Activated CD4-positive, alpha-beta T cell treated with anti-CD3 and anti-CD28 coated beads, Interleukin-2, amount 50 U/mL, for 48 hours (primary cell): ENCODE measurements at places on chromosomes 7 and 10.

DNA sequence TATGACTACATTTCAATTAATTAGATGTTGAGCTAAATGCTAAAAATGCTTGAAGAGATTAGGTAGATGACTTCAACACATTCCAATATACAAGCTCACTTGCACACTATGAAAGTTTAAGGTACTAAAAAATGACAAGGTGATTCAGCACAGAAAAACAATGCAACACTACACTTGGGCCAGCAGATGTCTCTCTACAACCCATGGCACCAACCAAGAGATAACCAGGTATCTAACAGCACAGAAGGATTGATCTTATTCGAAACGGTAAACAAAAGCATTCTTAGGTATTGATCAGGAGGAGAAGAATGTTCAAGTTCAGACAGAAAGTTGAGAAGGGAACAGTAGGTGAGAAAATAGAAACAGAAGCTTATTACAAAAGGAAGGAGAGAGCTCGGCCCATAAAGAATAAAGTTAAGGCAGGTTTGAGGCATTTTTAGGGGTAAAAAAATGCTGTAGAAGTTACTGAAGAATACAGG is 248.2 kb upstream of the KLF14 start:
- no peak for DNase-seq

DNA sequence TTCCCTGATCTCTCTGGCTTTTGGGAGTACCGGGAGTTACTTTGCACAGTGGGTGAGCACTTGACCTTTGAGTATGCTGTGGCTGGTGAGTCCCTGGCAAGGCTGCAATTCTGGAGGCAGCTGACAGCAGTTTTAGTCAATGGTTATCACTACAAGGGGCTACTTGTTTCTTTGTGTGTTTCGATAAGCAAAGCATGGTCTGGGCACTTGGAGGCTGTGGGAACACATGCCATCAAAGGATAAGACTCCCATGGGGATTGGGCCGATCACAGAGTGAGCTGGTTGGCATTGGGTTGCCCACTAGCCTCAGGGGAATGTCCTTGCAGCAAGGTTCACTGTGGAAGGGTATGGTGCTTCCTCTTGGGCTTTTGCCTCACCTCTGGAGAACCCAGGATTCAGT is 208.2 kb downstream of the SNX13 start:
- DNase-seq: no peak

DNA sequence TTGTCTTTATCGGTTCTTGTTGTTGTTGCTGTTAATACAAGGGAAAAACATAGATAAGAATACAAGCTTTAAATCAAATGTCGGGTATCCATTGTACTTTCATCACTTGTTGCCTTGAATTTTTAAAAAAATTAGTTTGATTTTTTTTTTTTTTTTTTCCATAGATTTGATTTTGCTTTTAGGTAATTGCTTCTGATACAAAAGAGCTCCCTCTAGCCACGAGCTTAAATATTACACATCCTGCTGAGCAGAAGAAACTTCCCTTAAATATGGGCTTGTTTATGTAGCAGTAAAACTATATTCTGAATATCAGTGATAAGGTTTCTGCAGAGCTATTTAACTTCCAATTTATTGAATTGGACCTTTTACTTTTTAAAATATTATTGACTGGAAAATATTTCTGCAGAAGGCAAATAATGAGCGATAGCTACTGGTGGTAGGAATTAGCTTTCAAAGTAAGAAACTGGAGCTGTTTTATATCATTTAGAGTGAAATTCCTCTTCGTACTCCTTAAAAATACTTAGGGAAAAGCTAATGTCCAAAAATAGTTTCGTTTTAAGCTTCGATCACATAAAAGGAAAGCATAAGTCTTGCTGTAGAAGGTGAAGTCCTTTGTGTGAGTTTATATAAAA is 216.9 kb downstream of the POLR1F start:
- DNase-seq: no peak

GRCh38 chr7:74185016-74185415 is 10.9 kb downstream of the EIF4H start:
- DNase-seq: no peak

DNA sequence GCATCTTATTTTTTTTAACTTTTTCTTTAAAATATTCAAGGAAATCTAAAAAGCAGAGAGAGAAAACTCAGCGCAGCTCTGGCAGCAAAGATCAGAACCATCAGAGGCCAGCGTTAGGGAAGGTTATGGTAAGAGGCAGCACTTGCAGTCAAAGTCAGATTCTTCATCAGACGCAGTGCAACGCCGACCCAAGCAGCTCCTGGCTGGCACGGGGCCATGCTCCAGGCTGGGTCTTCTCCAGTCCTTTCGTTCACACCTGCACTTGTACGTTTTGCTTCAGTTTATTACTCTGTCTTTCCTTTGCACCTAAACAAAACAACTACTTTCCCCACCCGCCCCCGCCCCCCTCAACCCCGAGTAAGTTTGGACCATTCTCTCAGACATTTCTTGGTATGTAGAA is 43.1 kb upstream of the SEC61G start:
- no peak for DNase-seq

GRCh38 chr7:20199015-20199737 is 18.0 kb downstream of the MACC1 start:
- no peak for DNase-seq

DNA sequence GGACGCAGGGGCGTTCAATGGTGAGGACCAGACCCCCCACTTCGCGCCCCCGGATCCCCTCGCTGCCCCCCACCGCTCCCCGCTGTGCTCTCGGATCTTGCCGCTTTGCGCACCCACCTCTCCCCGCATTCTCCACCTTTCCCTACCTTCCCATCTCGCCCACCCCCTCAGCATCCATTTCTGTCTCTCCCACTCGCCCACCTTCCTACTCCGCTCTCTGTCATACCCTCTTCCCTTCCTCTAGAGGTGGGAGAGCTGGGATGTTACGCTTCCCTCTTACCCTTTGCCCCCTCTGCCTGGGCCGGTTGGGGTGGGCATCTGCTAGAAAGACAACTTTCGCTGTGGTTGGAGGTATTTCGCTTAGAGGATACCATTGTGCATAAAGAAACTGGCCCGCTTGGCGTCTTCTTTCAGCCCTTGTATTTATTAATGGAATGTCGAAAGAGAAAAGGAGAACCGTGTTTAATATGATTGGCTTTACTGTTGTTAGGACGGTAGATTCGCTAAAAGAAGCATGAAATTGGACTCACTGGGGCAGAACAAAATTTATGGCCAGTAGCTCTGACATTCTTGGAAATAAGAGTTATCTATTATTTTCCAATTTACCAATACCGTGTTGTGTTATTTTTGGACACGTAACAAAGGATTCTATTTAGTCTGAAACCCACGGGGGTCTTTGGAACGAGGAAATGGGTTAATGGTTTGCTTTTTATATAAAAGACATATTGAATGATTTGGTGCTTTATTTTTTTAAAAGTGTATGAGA is 873 bp downstream of the PRKAR2B start:
- no peak for DNase-seq

DNA sequence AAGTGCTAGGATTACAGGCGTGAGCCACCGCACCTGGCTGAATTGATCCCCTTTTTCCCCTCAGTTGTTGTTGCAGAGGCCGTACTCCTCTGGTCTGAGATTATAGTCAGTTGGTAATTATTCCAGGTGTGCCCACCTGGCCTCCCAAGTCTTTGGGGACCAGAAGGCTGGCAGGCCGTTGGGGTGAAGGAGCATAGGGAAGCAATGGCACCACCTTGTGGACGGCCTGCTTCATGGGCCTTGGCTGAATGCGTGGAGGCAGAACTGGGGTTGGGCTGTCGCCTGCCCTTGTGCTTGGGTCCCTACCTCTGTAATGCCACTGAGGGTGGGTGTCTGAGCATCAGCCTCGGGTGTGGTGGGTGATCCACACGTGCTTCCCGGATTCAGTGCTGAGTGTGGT is 125.7 kb downstream of the RGS10 start:
- DNase-seq: peak; percentile 79

GRCh38 chr10:78424723-78425122 is 391.1 kb downstream of the RPS24 start:
- DNase-seq: no peak

DNA sequence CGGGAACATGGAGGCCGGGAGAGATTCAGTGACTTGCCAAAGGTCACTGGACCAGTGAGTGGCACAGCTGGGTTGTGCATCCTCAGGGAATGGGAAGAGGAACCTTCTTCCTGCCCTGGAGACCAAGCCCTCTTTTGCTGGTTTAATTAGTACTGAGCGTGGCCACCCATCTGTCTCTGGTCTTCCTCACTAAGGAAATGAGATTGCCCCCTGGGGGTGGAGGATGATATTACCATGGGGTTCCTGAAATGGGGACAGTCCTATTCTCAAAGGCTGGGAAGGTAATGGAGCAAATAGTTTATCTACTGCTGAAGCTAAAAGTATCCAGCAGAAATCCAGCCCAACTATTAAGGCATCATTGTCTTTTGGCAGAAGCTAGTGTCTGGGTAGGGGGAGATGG is 98.6 kb upstream of the FGFR2 start:
- peak; percentile 56 for DNase-seq

DNA sequence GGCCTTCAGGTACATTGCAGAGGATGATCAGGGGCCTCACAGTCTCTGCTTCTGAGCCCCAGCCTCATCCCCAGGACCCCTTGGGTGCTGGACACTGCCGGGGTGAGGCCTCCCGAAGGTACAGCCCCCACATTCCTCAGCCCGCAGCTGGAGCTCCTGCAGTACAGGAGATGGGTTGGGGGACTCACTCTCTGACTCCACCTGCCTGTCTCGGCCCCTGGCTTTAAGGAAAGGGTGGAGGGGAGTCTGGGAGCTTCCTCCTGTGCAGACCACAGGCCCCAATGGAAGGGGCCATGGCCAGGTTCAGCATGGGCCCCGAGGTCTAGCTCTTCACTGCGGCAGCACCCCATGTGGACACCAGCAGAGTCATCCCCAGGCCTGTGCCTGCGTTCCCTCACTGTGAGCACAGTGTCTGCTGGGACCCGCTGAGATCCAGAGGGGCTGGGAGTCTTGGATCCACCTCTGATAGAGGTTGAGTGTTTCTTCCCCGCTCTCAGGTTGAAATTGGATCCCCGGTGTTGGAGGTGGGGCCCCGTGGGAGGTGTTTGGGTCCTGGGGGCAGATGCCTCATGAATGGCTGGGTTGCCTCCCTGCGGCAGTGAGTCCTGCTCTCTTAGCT is 99.9 kb downstream of the PRKAG2 start:
- DNase-seq: no peak

- DNase-seq: no peak
These were observed 634.2 kb upstream of the COBL start for GRCh38 chr7:51950813-51951212.

GRCh38 chr7:12370249-12370648 is 33.4 kb downstream of the VWDE start:
- no peak for DNase-seq

- DNase-seq: no peak
These were observed 220.9 kb upstream of the PPP2R2D start for GRCh38 chr10:131679926-131680325.

- DNase-seq: no peak
These were observed 43.5 kb downstream of the ANKIB1 start for GRCh38 chr7:92289321-92289720.

GRCh38 chr10:18753312-18753895 is 94.2 kb downstream of the ARL5B start:
- DNase-seq: no peak

DNA sequence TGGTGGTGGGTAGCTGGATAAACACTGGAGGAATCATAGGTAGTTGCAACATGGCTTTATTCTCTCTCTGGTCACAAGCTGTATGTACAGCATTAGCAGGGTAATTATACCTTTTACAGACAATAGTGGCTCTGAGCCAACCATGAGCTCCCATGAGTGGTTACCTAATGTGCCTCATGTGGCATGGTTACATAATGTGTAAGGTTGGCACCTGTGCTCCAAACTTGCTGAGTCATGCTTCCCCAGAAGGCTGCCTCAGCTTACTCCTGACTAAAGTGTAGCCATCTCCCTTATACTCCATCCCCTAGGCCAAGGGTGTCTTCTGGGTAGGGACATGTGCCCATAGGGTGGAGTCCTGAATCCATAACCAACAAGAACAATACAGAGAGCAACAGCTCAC is 345.3 kb upstream of the SEMA3C start:
- DNase-seq: no peak

DNA sequence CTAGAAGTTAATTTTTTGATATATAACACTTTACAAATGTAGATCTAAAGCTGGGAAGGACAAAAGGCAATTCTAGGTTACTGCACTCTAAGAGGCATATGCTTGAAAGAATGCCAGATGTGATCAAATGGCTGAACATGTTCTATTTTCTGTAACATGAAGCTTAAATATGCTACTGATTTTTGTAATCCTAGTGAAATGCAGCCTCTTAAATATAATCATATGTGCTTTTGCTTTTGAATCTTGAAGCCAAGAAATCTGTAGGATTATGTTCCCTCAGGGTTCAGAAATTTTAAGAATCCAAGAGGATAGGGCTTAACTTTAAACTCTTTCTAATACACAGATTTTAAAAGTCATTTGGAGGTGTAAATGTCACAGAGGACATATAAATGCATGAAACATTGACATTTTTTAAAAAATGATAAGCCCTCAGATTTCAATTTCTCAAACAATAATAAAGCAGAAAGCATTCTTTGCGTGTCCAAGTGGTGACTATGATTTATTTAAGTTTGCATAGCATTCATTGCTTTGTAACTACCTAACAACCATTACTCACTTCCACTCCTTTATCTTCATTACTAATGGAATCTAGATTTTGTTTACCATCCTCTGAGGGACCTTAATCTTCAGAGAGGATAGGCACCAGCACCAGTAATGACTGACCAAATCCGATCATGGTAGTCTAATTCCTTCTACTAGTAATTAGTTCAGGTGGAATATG is 170.4 kb downstream of the MAGI2 start:
- no peak for DNase-seq

- DNase-seq: no peak
These were observed 134.6 kb upstream of the MGMT start for GRCh38 chr10:129332476-129332875.

DNA sequence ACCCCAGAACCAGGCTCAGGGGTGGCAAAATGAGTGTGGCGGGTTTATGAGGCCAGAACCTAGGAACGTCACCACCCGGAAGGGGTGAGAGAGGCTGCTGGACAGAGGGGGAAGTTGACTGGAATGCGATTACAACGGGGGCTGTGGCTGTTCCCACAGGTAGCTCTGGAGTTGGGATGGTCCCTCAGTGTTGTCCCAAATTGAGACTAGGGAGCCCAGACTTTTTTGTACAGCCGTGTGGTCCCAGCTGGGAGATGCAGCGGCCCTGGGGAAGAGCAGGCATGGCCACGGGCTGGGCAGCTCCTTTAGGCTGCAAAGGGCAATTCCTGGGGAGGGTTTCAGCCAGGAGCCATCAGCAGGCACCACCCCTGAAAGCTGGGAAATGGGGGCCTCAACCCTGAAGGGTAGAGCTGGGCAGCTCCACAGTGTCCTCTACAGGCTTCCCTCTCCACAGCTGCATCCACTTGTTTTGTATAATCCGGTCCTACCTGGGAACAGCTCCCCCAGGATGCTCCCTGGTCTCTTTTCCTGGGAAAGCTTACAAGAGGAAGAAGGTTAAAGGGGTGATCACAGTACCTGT is 11.0 kb upstream of the GDF10 start:
- no peak for DNase-seq
